Hindlimb muscle (tissue), 1 donor: ENCODE measurements at places on chromosomes 16 and 17.

DNA sequence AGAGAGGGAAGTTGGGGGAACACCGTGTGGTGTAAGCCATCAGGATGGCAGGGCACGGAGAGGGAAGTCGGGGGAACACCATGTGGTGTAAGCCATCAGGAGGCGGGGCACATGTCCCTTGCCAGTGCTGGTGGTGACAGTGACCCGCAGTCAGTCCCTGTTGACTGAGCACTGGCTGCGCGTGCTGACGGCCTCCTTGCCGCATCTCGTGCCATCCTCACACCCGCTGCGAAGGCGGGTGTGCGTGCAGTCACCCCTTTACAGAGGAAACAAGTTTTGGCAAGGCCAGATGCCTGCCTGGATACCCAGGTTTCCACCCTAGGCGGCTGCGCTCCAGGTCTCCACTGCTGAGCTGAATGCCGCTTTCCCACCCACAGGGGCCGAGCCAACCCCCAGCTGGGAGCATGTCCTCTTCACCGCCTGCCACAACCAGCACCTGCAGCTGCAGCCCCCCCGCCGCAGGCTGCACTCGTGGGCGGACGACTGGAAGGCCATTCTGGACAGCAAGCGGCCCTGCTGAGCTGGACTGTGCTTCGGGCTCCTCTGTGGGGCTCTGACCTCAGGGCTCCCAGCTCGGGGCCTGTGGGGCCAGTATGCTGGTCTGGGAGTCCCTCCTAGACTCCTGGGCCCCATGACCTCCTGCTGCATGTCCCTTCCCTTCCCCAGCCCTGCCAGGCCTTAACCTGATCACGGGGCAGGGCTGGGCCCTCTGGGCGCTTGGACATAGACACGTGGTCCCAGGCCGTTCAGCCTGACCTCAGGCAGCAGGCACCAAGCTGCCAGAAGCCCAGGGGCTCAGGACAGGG is 43.5 kb downstream of the NT5M start:
- no peak for DNase-seq

- no peak for DNase-seq
Measured at GRCh38 chr17:5241861-5242671, 7.4 kb upstream of the SCIMP start.

DNA sequence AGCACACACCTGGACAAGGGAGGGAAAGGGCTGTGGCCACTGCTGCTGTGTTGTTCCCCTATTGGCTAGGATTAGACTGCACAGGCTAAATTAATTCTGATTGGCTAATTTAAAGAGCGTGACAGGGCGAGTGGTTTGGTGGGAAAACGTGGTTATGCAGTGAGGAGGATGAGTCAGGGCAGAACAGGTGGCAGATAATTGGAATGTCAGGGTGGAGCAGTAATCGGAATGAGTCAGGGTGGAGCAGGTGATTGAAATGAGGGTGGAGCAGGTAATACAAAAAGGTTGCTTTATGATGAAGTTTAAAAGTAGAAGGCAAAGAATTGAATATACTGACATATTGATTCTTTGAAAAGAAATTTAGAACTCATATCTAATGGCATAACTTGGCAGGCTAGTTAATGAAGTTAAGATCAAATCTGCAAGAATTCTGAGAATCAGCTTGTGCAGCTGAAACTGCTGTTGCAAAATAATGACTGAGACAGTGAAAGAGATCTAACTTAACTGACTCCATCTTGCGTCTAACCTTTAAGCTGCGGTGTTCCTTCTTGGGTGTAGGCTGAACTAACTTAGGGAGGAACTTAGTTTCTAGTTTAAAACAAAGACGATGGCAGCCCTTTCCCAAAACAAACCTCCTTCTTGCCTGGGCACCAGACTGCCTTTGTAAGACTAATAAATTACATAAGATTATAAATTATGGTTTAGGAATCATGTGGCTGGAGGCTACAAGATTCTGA is 174.3 kb downstream of the UTP18 start:
- no peak for DNase-seq

GRCh38 chr17:17691468-17692263 is 10.4 kb downstream of the RAI1 start:
- no peak for DNase-seq

DNA sequence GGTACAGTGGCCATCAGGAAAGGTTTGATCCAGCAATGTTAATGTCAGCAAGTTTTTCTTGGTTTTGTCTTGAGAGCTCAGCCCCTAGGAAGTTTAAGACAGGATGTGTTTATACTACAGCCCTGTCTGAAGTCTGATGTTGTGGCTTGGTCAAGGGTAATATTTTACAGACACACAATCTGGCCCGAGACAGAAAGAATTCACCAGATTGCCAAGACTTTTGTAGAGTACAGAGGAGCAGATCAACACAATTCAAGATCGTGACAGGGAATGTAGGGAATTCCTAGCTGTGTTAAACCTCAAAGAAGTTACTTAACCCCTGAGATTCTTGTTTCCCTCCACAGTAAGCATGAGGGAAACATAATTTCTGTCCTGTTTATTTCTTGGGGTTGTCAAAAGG is 63.1 kb downstream of the SHISA9 start:
- DNase-seq = no peak

DNA sequence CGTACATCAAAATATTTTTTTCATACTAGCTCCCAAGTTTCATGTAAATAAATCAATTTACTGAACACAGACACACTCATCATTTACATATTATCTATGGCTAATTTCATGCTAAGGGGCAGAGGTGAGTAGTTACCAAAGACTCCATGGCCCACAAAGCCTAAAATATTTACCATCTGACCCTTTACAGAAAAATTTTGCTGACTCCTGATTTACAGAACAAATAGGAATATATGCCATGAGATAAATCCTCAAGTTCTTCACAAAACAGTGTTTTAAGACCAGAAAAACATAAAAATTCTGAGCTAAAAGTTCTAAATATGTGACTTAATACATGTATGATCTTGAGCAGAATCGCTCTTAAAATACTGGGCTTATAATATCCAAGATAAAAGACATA is 36.6 kb upstream of the PHLPP2 start:
- no peak for DNase-seq

- no peak for DNase-seq
Measured at GRCh38 chr16:58442547-58442946, 50.3 kb downstream of the GINS3 start.

DNA sequence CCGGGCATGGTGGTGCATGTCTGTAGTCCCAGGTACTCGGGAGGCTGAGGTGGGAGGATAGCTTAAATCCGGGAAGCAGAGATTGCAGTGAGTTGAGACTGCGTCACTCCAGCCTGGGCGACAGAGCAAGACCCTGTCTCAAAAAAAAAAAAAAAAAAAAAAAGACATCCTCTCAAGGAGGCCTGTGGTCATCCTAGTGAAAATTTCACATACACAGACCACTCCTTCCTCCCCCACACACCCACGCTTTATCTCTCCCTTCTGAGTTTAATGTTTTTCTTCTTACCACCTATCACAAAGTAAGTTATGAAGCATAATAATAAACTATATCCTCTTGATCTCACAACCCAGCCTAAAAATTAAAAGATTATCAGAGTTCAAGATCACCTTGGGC is 1.3 kb upstream of the NOL11 start:
- DNase-seq = no peak
